ENCODE measurements at places on chromosomes 1 and 21. TPM values are rescaled to one million over a fixed set of nuclear protein-coding genes. Genes with fewer than 3 reads are reported as not detected.

RNF187 gene
- total RNA-seq = 129 TPM

DNA sequence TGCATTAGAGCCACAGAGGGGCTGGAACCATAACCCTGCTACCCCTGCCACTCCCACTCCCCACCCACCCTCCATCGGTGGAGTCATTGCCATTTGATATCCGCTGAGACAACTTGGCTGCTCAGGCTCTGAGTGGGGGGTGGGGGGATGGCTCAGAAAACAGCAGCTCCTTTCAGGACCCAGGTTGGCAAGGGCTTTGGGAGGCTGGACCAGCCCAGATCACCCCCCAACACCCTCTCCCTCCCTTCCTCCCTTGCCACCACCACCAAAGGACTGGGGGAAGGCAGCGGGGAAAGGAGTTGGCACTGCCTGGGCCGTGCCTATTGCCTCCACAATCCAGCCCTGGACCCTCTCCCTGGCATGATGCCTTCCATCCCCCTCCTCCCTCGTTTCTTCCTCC, 1.7 kb downstream of the KCNJ10 start:
- no peak for DNase-seq

OR2L3 gene
- not detected for total RNA-seq

- no peak for DNase-seq
Observed at GRCh38 chr1:193216920-193217319, 30.5 kb upstream of the B3GALT2 start.

GCSAML gene
- total RNA-seq = 0.20 TPM

FAM72B gene
- 12.3 TPM for total RNA-seq

GRCh38 chr21:44344541-44345183, 5.5 kb upstream of the CFAP410 start:
- DNase-seq = no peak

GRCh38 chr1:26072305-26072704, 4.9 kb upstream of the TRIM63 start:
- DNase-seq = no peak

DNA sequence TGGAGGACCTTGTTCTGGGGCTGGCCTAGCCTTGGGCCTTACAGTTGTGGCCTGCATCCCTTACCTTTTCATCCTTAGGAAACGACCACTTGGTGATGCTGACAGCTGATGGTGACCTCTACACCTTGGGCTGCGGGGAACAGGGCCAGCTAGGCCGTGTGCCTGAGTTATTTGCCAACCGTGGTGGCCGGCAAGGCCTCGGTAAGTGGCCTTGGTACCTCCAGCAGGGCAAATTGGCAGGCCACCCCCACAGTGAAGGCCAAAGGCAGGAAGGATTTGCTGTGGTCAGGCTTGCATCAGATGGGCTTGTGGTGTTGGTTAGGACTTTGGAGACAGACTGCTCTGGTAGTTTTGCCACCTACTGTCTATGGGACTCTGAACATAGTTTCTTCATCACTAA, 17.7 kb upstream of the TRNAU1AP start:
- no peak for DNase-seq

GRCh38 chr1:35264035-35264434, 4.5 kb upstream of the ZMYM4 start:
- DNase-seq = no peak

GRCh38 chr1:16244650-16245285, 7.8 kb upstream of the CPLANE2 start:
- DNase-seq = no peak

S100A5 gene
- total RNA-seq = 0.61 TPM

SPRTN gene
- total RNA-seq = 10.7 TPM

DNA sequence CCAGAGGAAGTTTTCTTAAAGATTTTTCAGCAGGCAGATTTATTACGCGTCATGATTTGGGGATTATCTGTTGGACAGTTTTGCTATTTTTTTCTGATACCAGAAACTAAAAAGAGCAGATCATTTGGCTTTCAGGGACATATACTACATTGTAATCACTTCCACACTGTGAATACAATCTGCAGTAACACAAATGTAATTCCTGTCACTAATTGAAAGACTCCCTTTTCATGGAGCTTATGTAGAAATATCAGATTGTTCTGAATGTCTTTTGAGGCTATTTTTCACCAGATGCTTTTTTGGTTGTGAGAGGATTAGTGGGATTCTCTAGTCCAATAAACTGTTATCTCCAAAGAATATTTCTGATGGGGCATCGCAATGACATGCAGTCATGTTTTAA, 464.2 kb downstream of the DISC1 start:
- DNase-seq = no peak

RAB7B gene
- total RNA-seq = 0.29 TPM

OLIG2 gene
- not detected for total RNA-seq

Data from CD8-positive, alpha-beta memory T cell (primary cell).